ENCODE measurements at places on chromosomes 7 and 10. TPM values are rescaled to one million over a fixed set of nuclear protein-coding genes. Genes with fewer than 3 reads are reported as not detected.

- H3K4me3 ChIP-seq = no peak overlapping the region
- no peaks in the 10 kb centered on the region for H3K36me3 ChIP-seq
- no peaks in the 10 kb centered on the region for H3K4me1 ChIP-seq
- no peaks in the 10 kb centered on the region for H3K27me3 ChIP-seq
- no peak for DNase-seq
These were observed 41.3 kb upstream of the ANK3 start for GRCh38 chr10:60430836-60431597.

DNA sequence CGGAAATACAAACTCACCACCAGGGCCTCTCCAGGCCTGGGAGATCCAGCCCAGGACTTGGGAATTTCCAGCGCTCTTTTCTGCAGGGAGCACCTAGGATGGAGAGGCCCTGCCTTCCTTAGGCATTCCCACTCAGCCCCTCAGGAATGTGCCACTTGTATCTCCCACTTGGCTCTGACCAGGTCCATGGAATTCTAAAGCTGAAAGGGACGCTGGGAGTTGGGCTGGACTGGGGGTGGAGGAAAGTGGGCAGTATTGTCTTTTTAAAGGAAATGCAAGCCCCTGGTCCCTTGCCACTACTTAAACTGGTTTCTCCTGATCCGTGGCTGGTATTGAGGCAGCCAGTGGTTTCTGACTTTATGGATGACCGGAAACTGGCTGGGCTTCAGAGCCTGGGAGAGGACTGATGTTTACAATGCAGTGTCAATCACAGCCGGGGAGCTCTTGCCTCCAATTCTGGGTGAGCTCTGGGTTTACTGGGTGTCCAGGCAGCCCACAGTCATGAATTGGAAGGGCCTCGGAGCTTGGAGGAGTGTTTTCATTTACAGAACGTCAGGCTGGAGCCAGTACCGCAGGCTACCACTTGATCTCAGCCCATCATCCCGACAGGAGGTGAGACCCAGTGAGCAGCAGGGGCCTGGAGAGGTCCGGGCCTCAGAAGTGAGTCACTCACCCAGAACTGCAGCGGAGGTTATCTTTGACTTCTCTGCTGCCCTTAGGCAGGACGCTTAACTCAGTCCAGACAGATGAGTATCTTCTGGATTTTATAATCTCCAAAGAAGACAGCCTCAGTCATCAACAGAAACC, 27.3 kb downstream of the AGAP3 start:
- DNase-seq = no peak
- peaks cover 50% of the 10 kb centered on the region for H3K36me3 ChIP-seq
- peaks cover 42% of the 10 kb centered on the region for H3K4me1 ChIP-seq
- no peak overlapping the region for H3K27ac ChIP-seq

DNA sequence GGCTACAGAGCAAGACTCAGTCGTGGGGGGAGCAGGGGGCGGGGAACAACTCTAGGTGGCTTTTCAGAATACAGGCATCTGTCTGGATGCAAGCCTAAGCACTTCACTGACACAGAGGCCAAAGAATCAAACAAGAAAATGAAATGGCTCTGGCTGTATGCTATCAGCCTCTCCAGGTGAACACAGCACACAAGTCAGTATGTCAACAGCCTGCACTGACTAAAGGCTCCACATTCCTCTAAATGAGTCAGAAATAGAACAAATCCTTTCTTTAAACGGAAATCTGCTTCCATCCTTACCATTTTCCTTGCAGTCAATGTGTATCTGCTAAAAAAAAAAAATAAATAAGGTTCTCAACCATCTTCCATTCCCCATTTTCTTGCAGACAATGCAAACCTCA, 88.3 kb downstream of the ARMH3 start:
- peaks cover 10% of the 10 kb centered on the region for H3K36me3 ChIP-seq
- no peak for DNase-seq
- H3K4me3 ChIP-seq = no peak overlapping the region

DNA sequence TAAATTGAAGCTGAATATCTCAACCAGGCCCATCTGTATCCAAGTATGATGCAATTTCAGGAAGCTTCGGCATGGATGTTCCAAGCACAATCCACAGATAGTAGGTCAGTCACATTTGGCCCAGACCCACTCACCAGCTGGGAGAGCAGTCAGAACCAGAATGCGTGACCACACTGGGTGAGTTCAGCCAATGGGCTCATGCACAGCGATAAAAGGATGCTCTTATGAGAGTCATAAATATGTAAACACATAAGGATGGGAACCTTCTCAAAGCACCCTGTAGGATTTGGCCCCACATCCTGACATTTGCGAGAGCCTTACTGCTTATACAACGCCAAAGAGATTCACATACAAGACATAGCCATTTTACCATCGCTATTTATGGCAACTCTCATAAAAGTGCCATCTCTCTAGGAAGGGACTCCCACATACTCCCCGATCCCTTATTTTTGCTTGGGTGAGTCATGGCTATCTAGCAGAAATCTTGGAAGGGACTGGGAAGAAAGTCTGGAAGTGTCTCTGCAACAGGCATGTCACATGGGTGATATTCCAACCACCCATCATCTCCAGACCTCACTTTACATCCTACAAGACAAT, 3.0 kb downstream of the AFAP1L2 start:
- H3K4me1 ChIP-seq = peaks cover 48% of the 10 kb centered on the region
- peak overlapping the region; percentile 38 for H3K4me3 ChIP-seq
- H3K27me3 ChIP-seq = peaks cover 32% of the 10 kb centered on the region
- DNase-seq = peak; percentile 45

The SRRM3 gene
- total RNA-seq = 7.2 TPM

The PON1 gene
- total RNA-seq = 0.61 TPM

The HOXA9 gene
- 20.4 TPM for total RNA-seq

The BTBD16 gene
- total RNA-seq = 0.59 TPM

Measured in spinal cord (tissue), 10 donors.